Activated T-helper 1 cell treated with anti-CD3 and anti-CD28 coated beads, Interleukin-2, amount 50 U/mL, for 16 hours (primary cell): ENCODE measurements at places on chromosomes 2 and 18.

GRCh38 chr18:33914399-33914798 lies 310.3 kb downstream of the NOL4 start:
- no peak for DNase-seq

GRCh38 chr2:240812301-240812680 lies 7.7 kb downstream of the KIF1A start:
- DNase-seq, result no peak

- no peak for DNase-seq
These were observed 2.3 kb upstream of the ALKAL2 start for GRCh38 chr2:290090-290722.

- DNase-seq, result no peak
These were observed 29.3 kb upstream of the CREG2 start for GRCh38 chr2:101416609-101417008.

GRCh38 chr2:186531257-186531775 lies 45.3 kb downstream of the ZC3H15 start:
- no peak for DNase-seq

DNA sequence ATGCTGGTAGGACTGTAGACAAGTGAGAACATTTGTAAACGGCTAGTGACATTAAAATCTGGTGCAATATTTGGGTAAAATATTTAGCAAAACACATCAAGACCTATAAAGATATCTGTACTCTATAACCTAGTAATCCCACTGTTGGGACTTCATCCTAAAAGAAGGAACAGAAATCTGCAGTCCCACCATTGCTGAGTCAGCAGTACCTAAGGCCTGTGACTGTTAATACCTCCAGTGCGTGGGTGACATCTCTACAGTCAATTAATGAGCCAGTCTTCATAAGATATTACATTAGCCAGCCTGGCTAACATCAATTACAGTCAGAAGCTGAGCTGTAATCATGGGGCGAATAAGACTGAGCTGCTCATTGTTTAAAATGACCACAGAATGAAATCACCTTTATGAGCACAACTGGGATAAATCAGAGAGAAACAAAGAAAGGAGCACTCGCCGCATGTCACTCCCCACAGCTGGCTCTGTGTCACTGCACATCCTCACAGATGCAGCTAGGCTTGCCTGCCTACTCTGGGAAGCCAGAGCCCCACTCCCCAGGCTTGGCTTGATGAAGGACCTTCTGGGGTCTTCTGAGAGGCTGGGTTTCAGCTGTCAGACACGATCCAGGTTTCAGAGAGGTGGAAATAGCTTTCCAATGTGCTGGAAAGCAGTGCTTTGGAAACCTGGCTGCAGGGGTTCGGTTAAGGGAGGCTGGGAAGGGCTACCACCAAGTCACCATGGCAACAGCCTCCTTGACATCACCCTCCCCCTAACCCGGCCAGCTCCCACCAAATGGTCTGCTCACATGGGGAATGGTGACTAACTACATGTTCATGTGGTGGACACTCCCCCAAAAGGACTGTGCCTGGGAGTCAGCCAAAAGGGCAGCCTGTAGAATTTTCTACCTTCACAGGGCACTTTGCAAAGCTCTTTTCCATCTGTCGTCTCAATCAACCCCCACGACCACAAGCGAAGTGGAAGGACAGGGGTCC lies 145.0 kb downstream of the ZBTB7C start:
- DNase-seq, result no peak
